ENCODE measurements at places on chromosomes 1 and 21. TPM values are rescaled to one million over a fixed set of nuclear protein-coding genes. Genes with fewer than 3 reads are reported as not detected.

The RPTN gene
- not detected for total RNA-seq

The TRAF3IP3 gene
- 230 TPM for total RNA-seq

The KIF21B gene
- total RNA-seq, result 63.5 TPM

The OR2G6 gene
- not detected for total RNA-seq

The BRDT gene
- 0.11 TPM for total RNA-seq

The WDR3 gene
- total RNA-seq, result 5.7 TPM

The DEPDC1 gene
- not detected for total RNA-seq

The CCDC181 gene
- total RNA-seq, result not detected

The AADACL3 gene
- not detected for total RNA-seq

The SF3B4 gene
- total RNA-seq, result 59.1 TPM

The GJA9 gene
- not detected for total RNA-seq

The SMIM11 gene
- total RNA-seq, result 2.9 TPM

The GPR37L1 gene
- total RNA-seq, result not detected

The OR2G2 gene
- not detected for total RNA-seq
